Epithelial cell of prostate (primary cell): ENCODE measurements at places on chromosomes 7 and 10.

GRCh38 chr10:78972160-78972946, 96.4 kb upstream of the ZMIZ1 start:
- no peak for DNase-seq

DNA sequence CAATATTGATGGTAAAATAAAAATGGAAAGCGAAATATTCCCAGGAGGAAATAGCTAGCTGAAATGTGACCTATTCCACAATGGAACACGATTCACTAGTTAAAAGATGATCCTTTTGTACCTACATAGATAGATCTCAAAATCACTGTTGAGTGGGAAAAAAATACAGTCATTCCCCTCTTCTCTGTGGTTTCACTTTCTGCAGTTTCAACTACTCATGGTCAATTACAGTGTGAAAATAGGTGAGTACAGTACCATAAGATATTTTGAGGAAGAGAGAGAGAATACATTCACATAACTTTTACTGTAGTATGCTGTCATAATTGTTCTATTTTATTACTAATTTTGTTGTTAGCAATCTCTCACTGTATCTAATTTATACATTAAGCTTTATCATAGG, 56.0 kb upstream of the COL13A1 start:
- no peak for DNase-seq

GRCh38 chr10:110372656-110373055, 67.9 kb upstream of the SMNDC1 start:
- no peak for DNase-seq

- no peak for DNase-seq
These were observed 5.4 kb downstream of the SFR1 start for GRCh38 chr10:104127411-104127810.

- no peak for DNase-seq
These were observed 133.0 kb downstream of the TMEM26 start for GRCh38 chr10:61320257-61320587.

DNA sequence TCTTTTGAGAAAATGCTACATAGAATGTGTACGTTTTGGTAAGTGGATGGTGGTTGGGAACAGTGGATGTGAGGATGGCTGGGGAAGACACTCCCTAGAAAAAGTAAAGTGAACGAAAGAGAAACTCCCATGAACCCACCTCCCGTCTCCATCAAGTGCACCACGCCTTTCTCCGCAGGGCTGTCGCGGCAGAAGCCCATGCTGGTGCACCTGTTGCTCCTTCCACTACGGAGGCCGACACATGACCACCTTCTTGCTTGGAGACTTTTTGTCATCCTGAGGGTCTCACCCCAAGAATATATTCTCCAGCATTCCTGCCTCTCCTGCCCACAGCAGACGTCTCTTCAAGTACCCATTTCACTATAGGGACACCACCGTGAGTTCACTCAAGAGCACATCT, 630.4 kb upstream of the PFKP start:
- DNase-seq, result no peak

- no peak for DNase-seq
These were observed 29.9 kb downstream of the ADCYAP1R1 start for GRCh38 chr7:31082017-31082416.

GRCh38 chr7:116851671-116852070, 10.7 kb upstream of the CAPZA2 start:
- DNase-seq, result no peak

- DNase-seq, result peak; percentile 43
These were observed 461.9 kb upstream of the KLF6 start for GRCh38 chr10:4246881-4247358.

DNA sequence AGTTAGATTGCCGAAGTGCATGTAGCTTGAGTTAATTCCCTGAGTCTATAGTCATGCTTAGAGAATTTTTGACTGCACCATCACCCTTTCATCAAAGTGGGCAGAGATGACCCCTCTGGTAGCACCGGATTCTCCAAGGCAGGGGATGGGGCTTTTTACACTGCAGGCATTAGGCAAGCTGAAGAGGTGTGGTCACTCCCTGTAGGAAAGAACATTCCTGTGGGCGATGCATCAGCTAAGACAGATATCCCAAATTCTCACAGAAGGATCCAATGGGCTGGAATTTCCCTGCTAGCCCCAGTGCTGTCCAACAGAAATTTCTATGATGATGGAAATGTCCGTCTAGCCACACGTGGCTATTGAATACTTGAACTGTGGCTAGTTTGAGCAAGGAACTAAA, 118.2 kb downstream of the ADAM12 start:
- no peak for DNase-seq
